ENCODE measurements at places on chromosomes 11 and 22.

GRCh38 chr22:20245577-20246367, 22.3 kb downstream of the RTN4R start:
- DNase-seq, result no peak

- DNase-seq, result no peak
These were observed 36.3 kb upstream of the TMEM45B start for GRCh38 chr11:129779342-129779741.

GRCh38 chr11:112267188-112267591, 6.5 kb upstream of the PLET1 start:
- no peak for DNase-seq

DNA sequence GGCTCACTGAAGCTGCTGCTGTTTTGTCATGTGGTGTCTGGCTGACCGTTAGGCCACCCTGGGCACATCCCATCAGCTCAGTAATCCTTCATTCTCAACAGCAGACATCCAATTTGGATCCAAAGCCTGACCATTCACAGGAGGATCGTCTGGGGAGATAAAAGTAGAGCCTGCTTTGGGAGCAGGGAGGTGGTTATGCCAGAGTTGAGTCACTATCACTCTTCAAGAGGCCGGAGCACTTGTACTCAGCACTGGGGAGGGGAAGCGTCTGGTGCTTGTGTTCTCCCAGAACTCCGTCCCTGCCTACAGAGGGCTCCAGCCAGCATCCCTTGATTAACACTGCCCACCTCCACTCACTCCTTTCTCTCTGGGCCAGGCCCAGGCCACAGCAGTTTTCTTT, 382.6 kb downstream of the OPCML start:
- no peak for DNase-seq

DNA sequence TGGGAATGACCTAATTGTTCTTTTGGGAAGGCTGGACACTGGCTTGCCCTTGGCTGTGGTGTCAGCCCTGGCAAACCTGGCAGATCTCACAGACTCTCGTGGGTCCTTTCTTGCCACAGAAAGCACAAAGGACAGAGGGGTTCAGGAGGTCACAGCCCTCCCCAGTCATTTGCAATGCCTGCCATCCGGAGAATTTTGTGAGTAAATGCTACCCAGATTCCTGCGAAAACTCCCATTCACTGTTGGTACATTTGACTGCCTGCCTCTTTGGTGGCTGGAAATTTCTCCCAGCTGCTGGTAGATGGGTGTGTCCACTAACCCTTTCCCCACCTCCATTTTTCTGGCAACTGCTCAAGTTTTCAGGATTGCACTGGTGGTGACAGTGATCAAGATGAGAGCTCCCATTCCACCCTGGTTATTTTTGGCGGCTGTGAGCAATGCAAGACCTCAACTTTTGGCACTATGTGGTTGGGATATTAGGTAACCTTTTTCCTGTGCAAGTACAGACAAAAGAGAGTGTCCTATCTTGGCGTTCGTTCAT, 155.7 kb downstream of the NAV2 start:
- DNase-seq, result no peak

DNA sequence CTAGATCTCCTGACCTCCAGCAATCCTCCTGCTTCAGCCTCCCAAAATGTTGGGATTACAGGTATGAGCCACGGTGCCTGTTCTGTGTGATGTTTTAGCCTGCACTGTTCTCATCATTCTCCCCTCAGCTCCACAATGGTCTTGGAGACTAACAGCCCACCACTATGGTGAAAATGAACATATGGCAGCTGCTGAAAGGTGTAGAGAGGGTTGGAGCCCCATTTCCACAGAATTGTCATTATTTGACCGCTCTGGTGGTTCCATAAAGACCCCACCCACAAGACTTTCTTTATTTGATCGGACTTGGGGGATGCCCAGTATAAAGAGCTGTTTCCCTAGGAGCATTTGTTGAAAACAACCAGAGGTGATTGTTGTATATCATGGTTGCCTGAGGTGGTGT, 67.9 kb upstream of the SEPTIN5 start:
- no peak for DNase-seq

- peak; percentile 71 for DNase-seq
These were observed 101.1 kb upstream of the SLC22A12 start for GRCh38 chr11:64489831-64490441.

DNA sequence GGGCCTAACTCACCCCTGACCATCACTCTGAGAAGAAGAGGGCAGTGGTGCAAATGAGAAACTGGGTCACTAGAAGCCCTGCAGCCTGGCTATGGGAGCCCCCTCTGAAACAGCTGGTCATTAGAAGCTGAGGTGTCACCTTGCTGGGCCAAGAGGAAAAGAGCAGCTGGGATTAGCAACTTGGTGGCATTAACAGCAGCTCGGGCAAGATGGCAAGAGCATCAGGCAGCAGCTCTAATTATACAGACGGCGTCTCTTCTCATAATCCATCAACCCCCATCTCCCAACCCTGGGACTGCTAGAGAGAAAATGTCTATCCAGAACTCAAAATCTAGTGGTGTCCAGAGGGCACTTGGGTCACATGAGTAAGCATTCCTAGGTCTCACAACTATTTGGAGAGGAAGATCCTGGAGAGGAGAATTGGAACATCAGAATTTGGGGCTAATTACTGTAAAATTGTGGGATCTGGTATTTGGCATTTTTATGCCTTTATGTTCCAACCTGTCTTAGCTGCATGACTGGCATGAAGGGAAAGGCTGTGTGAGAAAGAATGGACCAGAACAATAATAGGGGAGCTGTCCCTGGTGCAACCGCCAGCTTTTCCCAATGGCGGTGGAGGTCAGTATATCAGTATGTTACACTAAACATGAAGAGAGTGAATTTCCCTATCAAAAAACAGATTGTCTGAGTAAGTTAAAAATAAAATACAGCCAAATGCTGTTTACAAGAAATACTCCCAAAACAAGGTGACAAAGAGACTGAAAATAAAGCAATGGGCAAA, 7.6 kb upstream of the LMO1 start:
- DNase-seq, result no peak

- DNase-seq, result no peak
These were observed 539.5 kb upstream of the LUZP2 start for GRCh38 chr11:23957314-23957713.

DNA sequence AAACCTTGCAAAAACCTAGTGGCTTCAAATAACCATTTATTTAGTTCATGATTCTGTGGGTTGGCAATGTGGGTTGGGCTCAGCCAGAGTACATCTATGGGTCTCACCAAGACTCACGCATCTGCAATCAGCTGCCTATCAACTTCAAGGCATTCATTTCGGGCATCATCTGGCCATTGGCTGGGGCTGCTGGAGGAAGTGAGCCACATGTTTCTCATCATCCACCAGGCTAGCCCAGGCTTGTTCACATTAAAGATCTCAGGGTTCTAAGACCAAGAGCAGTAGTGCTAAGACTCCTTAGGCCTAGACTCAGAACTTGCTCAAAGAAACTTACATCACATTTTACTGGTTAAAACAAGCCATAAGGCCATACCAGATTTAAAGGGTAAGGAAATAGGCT, 478.9 kb upstream of the ARHGAP42 start:
- DNase-seq, result no peak

- no peak for DNase-seq
These were observed 4.2 kb downstream of the APOBEC3H start for GRCh38 chr22:39101226-39101625.

DNA sequence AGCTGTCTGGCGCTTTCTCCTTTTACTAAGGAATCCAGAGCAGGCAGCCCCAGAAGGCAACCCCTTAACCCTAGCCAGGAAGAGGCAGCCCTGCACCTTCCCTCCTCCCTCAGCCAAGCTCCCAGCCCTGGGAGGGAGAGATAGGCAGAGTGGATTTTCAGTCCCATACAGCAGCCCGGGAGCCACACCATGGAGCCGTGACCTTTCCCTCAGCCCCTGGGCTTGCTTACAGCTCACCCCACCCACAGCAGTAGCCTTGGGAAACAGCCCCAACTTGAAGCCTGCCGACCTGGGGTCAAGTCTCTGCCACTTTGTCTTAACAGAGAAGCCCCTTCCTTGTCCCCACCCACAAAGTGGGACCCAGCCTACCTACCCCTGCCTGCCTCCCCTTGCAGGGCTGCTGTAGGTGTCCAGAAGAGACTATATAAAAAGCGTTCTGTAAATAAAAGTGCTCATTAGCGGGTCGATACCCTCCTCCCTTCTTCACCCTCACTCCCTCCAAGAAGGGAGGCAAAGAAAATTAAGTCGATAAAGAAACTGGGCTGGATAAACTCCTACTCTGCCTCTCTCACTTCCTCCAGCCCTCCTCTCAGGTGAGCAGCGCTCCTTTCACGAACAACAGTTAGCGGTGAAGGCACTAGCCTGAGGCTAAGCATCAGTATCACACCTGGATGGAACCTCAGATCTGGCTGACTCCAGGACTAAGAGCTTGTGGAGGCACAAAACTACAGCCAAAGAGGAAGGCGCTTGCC, 4.2 kb downstream of the TST start:
- no peak for DNase-seq

- DNase-seq, result no peak
These were observed 13.3 kb downstream of the IL17REL start for GRCh38 chr22:49999063-49999945.

DNA sequence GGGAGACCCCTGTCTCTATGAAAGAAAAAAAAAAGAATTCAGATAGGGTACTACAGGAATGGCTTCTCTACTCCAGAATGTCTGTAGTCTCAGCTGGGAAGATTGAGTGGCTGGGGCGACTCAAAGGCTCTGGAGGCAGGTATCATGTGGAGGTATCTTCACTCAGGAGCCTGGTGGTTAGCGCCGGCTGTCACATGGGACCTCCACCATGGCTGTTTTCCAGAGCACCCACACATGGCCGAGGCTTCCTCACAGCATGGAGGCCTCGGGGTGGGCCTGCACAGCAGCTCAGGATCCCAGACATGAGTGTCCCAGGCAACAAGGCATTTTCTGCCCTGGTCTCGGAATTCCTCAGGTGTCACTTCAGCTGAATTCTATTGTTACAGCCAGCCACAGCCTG, 10.1 kb downstream of the RPS13 start:
- no peak for DNase-seq

GRCh38 chr11:135033540-135033939, 621.5 kb upstream of the B3GAT1 start:
- peak; percentile 82 for DNase-seq

DNA sequence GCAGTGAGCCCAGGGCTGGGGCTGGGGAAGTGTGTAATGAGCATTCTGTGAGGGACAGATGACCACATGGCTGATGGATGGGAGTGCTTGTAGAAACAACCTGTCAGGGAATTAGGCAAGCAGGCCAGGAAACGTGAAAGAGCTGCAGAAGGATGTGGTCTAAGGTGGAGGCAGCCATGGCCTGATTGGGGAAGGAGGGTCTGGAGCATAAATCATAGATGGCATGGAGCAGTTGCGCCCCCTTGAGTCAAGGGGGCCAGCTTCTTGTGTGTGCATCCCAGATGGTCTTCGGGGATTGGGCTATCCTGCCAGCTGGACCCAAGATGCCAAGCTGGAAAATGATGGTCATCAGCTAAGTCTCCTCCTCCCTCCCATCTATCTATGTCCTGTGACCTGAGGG, 119.4 kb upstream of the CLPB start:
- DNase-seq, result no peak

GRCh38 chr11:92588393-92588792, 363.8 kb downstream of the FAT3 start:
- DNase-seq, result peak; percentile 22

DNA sequence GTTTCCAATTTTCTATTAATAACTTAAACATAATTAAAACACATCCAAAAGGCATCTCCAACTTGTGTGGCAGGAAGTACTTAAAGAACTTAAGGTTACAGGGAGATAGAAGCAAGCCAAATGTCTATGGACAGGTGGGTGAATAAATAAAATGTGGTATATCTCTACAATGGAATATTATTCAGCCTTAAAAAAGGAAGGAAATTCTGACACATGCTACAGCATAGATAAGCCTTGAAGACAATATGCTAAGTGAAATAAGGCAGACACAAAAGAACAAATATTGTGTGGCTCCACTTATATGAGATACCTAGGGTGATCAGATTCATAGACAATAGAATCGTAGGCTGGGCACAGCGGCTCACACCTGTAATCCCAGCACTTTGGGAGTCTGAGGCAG, 109.6 kb downstream of the WT1 start:
- DNase-seq, result no peak

DNA sequence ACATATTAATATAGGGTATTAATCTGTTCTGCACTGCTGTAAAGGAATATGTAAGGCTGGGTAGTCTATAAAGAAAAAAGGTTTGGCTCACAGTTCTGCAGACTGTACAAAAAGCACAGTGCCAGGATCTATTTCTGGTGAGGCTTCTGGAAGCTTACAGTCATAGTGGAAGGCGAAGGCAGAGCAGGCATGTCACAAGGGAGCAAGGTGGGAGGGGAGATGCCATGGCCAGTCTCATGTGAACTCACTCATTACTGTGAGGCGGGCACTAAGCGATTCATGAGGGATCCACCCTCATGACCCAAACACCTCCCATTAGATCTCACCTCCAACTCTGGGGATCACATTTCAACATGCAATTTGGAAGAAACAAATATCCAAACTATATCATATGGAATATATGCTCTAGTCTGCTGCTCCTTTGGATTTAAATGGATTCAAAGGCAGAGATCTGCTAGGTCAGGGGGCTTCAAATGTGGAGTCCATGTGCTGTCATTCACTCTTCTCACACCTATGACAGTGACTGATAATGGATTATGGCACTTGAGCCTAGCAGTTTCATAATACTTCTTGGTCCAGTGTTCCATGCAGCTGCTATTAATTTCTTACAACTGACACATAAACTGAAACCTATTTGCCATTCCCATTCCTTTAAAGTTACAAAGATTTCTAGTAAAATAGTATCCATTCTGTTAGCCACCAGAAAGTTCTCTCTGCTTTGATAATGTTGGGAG, 146.0 kb downstream of the ATG16L2 start:
- no peak for DNase-seq

DNA sequence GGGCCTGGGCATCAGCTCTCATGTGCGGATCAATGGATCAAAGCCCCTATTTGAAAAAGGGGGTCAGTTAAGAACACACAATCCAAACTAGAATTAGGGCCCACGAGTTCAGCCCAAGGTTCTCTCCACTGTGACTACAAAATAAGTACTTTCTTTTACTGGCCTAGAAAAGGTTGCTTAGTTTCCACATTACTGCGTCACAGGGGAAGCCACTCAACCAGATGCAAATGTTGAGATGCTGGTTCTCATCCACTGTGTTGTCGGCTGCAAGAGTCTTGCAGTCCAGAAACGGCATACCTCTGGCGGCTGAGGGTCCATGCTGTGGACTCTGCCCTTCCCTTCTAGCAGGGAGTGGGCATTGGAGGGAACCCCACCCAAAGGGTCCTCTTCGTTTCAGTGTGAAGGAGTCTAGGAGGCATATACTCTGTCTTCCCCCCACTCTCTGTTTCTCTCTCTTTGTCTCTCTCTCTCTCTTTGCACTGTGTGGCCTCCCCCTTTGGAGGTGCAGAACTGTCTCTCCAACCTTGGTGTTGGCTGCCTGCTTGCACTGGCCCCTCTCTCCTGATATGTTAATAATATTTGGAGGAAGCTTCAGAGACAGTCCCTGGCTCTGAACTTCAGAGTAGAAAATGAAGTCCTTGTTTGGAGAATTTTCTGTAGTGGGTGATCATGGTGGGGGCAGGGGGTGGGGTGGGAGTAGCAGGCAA, 99.0 kb upstream of the NNMT start:
- DNase-seq, result peak; percentile 73

GRCh38 chr11:100948936-100949335, 180.7 kb downstream of the PGR start:
- no peak for DNase-seq
